Stimulated activated CD8-positive, alpha-beta memory T cell treated with anti-CD3 and anti-CD28 coated beads, Interleukin-4, amount 100 ng/mL, for 1 hour (primary cell): ENCODE measurements at places on chromosomes 16 and 17.

GRCh38 chr16:17375461-17376304 is 95.1 kb downstream of the XYLT1 start:
- DNase-seq = no peak

DNA sequence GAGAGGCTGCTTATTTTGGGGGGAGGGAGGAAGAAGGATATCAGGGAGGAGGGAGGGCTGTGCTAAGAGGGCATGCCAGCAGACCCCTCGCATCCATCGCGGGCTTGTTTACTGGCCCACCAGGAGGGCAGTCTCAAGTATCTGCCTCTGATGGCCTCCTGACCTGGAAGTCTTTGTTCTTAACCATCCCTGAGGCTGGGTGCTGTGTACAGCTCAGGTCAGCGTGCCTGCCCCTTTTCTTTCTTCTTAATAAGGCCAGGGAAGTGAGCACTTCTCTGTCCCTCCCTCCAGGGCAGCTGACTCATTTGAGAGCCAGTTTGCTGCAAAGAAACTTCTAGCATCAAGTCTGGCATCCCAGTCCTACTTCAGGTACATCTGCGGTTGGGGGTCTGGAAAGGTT is 157.0 kb downstream of the CCDC182 start:
- DNase-seq = no peak

DNA sequence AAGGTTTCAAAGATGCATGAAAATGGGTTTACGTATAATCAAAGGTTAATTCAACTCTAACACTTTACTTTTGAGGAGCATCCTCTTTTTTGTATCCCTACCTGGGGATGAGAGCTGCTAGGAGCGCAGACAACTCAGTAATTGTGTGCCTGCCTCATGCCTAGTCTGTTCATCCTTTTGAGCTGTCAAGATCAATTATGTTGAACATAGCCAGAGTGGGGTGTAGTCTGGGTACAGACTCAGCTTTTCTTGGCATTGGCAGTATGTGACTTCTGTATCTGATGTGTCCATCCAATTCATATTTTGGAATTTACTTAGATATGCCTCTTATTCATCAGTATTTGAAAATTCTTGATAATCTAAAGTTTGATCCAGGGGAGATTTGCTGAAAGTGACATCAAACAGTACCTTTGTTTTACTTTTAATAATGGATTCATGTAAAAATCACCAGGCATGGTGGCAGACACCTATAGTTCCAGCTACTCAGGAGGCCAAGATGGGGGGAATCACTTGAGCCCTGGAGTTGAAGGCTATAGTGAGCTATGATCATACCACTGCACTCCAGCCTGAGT is 24.1 kb downstream of the PRKCA start:
- no peak for DNase-seq

DNA sequence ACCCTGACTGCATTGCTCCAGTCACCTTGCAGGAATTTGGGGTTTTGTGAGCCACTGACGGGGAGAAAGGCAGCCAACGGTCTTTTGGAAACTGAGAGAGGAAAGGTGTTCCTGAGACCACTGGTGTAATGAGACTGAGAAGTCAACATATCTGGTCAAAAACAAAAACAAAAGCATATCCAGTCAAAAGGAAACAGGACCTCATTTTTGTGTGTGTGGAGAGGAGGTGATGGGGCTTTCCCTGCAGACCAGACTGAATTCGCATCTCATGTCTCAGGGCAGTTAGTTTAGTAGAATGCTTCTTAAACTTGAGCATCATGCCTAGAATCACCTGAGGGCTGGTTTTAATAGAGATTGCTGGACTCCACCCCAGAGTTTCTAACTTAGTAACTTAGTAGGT is 198.4 kb downstream of the COPRS start:
- DNase-seq = no peak

- DNase-seq = no peak
Measured at GRCh38 chr17:48582750-48583069, 4.6 kb upstream of the HOXB4 start.

DNA sequence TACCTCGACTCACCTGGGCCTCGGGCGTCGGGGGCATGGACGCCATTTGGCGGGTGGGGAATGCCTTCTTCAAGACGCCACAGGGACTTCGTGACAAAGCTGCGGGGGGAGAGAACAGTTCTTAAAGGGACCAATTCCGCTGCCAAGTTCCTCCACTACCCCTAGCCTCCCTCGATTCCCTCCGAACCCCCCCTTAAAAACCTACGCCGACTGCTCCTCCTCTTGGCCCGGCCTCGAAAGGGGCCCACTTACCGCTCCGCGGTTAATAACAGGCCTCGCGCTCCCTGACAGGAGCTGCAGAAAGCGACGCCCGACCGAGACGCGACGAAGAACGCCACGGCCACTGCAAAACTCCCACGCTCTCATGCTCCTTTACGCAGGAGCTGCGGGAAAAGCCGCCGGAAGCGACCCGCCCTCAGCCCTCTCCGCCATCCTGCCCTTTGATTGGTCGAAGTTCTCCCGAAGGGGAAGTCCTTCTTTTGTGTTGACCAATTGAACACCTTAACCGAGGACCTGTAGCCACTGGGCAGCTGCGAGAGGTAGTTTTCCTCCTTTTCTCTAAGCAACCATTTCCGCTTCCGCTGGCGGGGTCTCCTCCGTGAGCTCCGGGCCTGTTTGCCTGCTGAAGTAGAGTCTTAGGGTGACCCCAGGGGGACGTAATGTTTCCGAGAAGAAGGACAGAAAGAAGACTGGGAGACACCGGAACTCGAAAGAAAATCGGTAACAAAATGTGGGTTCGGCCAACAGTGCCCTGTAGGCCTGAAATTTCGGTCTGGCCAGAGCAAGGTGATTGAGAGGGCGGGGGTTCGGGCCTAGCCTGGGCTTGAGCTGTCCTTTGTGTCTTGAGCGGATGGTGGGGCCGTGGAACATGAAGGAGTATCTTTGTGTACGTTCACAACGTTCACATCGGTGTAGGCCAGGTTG is at the start of the genes NAA60 and ZNF597:
Gene NAA60, plus strand, starts transcription at position 573 of the 924 bp plus-strand sequence. CDS start 32,548 bp downstream, outside the sequence.
Gene ZNF597, minus strand, starts transcription at position 397 of the 924 bp plus-strand sequence. Its CDS starts 351 bp downstream, at position 46.
- peak; percentile 29 for DNase-seq

- DNase-seq = no peak
Measured at GRCh38 chr17:81931557-81932332, 4.2 kb upstream of the MAFG start.

DNA sequence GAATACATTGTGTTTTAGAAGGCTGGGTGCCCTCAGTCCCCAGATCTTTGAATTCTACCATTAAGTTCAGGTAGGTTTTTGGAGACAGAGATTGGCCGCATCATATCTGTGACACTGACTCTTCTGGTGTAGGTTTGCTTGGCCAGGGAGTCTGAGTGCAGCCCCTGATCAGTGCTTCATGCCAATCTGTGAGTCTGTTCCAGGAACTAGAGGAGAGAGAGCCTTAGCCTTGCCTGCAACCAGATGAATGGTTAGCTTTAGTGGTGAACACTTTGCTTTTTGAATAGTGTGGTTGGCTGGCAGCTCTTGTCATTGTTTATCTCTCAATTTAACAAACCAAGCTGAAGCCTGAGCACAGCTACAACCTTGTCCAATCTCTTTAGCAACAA is 87.8 kb downstream of the PLXDC1 start:
- no peak for DNase-seq

DNA sequence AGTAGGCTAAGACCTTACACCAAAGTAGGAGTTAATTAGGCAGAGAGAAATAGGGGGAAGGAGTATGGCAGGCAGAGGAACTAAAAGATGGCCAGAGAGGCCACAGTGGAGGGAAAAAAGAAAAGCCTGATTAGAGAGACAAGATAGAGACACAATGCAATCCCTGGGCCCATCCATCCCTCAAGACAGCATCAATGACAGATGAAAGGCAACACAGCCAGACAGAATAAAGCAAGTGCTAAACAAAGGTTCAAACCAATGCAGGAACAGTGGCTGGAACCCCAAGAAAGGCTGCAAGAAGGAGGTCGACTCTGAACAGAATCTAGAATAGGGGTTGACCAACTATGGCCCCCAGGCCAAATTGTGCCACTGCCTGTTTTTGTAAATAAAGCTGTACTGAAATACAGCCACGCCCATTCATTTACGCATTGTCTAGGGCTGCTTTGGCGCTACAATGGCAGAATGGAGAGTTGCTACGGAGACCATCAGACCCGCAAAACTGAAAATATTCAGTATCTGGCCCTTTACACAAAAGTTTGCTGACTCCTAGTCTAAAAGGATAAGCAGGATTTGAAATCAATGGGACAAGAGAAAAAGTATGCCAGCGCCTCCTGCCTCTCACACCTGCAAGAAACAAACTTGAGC is 473.3 kb upstream of the PSMD7 start:
- DNase-seq = no peak

- no peak for DNase-seq
Measured at GRCh38 chr17:79907217-79907715, 68.0 kb upstream of the CBX4 start.

DNA sequence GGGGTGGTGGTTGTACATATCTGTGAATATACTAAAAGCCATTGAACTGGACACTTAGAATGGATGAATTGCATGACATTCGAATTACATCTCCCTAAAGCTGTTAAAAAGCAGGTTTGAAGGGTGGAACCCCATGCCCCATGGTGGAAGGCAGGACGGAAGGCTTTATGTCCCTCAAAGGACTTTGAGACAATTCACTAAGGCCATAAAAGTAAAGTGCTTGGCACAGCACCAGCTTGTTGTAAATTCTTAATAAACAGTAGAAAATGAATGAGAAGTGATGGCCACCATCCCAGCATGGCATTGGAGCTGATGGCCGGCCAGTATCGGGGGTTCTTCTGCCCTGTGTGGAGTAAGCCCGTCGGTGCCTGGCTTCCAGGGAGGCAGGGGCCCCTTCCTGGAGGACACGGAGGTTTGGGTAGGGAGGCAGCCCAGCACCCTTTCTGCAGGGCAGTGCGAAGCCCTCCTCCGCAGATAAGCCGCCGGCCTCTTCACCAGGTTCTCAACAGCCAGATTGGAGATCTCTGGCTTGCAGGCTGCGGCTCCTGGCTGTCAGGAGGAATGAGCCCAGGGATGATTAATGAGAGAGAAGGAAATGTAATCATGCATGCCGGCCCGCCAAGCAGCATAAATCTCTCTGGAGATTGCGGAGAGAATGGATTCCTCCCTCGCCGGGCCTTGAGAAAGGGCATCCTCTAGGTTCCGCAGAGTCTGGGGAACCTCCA is 346.9 kb downstream of the FOXL1 start:
- DNase-seq = no peak

DNA sequence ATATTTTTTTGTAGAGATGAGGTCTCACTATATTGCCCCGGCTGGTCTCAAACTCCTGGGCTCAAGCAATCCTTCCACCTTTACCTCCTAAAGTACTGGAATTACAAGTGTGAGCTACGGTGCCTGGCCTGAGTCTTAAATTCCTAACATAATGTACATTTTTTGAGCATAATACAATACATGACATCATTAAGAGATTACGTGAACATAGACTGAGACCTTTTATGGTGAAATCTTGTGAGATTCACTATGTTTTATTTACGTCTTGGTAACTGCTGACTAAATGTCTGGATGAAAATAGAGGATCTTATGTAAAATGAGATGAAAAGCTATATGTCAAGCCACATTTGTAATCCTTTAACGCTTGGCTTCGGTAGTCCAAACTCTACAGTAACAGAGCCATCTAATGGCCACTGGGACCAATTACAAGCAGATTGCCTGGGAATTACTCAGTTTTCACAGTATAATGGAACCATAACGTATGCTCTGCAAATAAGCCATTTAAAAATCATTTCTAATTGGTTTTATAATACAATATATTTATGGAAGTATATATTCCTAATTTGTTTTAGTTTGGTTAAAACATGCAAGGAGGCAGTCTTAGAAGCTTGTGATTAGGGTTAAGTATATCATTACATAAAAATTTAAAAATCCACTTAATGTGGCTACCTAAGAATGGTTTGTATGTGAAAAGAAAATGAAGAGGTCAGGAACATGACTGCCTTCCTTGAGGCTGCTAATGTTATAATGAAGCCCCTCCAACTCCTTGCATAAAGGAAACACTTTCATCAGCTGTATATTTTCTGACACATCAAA is 8.1 kb upstream of the EFCAB13 start:
- no peak for DNase-seq

- DNase-seq = no peak
Measured at GRCh38 chr16:68019167-68019680, 3.5 kb upstream of the DPEP2NB start.

GRCh38 chr17:82065638-82066303 is at the start of gene DUS1L:
DUS1L (minus strand) TSS chr17:82065804; CDS start chr17:82065059, 745 bp downstream.
- peak; percentile 41 for DNase-seq

DNA sequence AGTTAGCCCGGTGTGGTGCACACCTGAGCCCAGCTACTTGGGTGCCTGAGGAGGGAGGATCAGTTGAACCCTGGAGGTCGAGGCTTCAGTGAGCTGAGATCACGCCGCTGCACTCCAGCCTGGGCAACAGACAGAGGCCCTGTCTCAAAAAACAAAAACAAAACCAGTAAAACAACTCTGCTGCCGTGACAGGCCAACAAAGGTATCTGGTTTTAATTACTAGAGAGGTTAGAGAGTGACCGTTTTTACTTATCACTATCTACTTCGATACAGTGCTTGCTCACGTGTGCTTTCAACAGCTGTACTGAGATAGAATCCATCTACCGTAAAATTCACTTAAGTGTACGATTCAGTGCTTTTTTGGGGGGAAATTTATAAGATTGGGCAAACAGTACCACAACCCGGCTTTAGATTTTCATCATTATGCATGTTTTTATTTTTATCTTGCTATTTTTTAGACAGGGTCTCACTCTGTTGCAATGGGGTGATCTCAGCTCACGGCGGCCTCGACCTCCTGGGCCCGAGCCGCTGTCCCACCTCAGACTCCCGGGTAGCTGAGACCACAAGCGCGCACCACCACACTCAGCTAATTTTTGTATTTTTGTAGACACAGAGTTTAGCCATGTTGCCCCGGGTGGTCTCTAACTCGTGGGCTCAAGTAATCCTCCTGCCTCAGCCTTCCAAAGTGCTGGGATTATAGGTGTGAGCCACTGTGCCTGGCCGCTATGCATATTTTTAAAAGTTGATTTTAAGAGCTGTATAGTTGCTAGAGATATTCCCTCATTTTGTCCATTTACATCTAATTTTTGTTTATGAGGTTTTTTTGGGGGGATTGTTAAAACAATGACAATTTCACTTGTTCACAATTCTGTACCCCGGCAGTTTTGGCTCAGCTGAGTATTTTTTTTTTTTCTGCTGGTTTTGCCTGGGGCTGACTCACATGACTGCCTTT is 30.9 kb downstream of the SERPINF1 start:
- no peak for DNase-seq

GRCh38 chr16:17151335-17151734 is 319.4 kb downstream of the XYLT1 start:
- DNase-seq = no peak

- DNase-seq = no peak
Measured at GRCh38 chr16:10226141-10226986, 44.1 kb upstream of the GRIN2A start.

GRCh38 chr16:70391881-70392481 is 45.3 kb downstream of the DDX19A start:
- no peak for DNase-seq

DNA sequence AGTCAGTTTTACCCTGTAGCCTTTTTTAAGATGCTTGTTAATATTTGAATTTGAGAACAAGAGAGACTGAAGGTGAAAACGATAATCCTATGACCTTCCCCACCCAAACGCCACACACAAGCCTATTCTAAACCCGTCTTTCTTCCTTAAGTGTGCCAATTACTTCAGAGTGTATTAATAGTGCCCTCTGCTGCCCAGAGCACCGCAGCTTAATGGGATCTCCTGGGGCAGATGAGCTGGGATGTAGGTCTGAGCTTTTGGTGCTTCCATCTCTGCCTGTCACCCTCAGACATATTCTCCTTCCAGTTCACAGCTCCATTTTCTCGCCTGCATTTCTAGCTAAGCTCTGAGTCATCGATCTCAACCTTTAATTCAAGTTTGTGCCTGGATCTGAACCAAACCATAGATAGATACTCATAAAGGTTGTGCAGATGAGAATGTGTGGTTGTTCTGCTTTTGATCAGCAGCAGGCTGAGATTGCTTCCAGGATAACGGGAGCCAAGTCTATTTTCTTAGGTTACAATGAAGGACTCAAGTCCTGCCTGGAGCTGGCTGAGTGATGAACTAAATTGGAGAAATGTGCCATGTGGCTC is 46.4 kb upstream of the CDH13 start:
- DNase-seq = no peak
